Left kidney (tissue), 8 donors: ENCODE measurements at places on chromosomes 2 and 18. TPM values are rescaled to one million over a fixed set of nuclear protein-coding genes. Genes with fewer than 3 reads are reported as not detected.

The ERBB4 gene
- 58.8 TPM for polyA plus RNA-seq

The SGPP2 gene
- polyA plus RNA-seq: 17.4 TPM

The REG1B gene
- polyA plus RNA-seq: not detected

The REG3A gene
- not detected for polyA plus RNA-seq

The SPAG16 gene
- 71.7 TPM for polyA plus RNA-seq

The MARCO gene
- not detected for polyA plus RNA-seq

The THSD7B gene
- 5.4 TPM for polyA plus RNA-seq

The KRCC1 gene
- 59.3 TPM for polyA plus RNA-seq

DNA sequence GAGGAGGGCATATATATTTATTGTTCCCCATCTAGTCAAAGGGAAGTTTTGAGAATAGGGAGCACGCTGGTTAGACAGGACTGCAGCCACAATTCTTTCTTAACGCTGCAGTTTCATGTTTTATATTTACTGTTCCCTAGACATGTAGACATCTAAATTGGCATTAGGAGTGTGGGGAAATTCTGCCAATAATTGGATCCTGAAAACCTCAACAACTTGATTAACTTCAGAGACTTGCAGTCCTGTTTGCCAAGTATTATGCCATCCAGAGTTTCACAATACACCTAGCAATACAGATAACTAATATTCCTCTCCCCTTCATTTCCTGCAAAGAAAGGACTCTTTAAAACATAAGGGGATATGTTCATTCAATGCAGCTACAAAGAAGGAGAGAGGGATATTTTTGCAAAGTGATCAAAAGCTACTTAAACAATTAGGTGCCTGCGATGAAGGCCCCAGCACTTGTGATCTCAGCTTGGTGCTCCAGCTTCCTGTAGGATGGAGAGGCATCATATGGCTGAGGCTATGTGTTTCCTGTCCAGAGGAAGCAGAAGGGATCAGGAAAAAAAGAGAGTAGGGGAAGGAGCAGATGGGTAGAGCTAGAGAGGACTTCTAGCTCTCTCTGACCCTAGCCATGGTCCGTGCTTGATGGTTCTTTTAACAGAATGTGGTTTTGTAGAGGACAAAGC, 264.4 kb downstream of the MTX2 start:
- no peak for DNase-seq

GRCh38 chr2:190379249-190379964, 28.7 kb upstream of the MFSD6 start:
- no peak for DNase-seq

GRCh38 chr2:44347526-44347925, 13.8 kb downstream of the PREPL start:
- no peak for DNase-seq

- DNase-seq: peak; percentile 60
Observed at GRCh38 chr18:75548353-75548905, 120.9 kb upstream of the SMIM21 start.

DNA sequence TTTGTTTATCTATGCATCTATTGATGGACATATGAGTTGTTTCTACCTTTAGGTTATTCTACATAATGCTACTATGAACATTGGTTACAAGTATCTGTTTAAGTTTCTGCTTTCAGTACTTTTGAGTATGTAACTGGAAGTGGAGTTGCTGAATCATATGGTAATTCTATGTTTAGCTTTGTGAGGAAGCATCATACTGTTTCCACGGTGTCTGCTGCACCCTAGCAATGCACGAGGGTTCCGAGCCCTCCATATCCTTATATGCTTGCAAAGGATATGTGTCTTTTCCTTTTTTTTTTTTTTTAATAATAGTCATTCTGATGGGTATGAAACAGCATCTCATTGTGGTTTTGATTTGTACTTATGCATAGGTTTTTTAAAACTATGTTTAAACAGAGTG, 83.7 kb downstream of the FMNL2 start:
- DNase-seq: no peak

DNA sequence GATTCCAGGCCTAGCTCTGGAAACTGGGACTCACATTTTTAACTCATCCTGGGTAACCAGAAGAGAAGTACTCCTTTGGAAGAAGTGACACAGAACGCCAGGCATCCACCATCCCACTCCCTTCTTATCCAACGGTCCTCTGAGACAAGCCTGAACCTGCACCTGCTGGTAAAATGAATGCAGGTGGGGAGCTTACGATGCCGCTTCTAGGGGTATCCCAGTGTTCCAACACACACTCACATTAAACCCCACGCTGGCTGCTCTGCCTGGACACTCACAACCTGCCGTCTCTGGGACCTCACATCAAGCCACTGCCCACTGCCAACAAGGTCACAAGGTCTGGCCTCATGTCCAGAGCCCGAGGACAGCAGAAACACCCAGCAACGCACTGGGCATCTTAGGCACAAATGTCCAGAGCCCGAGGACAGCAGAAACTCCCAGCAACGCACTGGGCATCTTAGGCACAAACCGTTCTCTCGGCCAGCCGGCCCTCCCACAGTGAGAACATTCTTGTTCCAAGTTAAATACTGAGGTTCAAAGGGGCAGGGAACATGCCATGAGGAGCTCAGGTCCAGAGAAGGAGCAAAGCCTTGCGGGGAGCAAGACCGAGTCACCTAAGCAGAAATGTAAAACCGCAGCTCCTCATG, 9.9 kb downstream of the SLC66A2 start:
- DNase-seq: no peak

DNA sequence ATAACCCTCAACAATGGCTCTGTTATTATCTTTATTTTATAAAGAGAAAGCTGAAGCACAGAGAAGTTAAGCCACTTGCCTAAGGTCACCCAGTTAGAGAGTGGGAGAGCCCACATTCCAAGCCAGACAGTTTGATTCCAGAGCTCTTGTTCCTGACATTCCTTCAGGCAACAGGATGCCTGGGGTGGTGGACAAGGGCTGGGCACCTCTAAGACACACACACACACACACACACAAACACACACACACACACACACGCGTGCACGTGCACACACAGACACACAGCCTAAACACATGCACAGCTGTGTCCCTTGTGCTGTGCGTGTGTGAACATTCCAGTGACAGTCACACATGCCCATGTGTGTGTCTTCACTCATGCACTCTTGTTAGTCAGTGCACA, 26.4 kb downstream of the CELF4 start:
- no peak for DNase-seq

DNA sequence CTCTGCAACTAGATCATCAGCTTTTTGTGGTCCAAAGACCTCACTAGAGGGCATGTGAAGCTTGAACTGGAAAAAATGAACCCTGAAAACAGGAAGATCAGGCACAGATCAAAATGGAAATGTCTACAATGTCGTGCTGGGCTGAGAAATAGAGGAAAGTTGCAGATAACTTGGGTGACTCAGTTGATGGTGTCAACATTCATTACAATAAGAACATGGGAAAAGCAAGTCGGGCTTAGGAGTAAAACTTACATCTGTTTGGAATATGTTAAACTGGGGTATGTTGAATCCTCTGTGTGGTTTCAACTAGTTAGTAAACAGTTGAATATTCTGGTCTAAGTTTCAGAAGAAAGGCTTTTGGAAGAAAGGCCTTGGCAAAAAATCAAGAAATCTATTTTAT, 940.4 kb downstream of the ERBB4 start:
- no peak for DNase-seq

- no peak for DNase-seq
Observed at GRCh38 chr2:71451705-71452104, 1.7 kb upstream of the DYSF start.

DNA sequence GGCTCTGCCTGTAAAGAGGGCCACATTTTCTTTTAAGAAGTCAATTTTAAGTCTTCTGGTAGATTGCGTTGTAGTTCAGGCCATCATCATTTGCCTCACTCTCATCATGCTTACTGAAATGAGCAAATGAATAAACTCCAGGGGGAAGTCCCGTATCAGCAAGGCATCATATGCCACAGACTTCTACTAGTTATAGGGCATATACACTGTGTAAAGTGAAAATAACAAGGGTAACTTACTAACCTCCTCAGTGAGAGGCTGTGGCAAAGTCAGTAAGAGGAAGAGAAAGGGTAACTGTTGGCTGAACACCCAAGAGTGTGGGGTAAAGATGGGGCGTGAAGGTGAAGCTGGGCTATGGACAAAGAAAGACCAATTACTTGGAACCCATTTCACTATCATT, 456.2 kb downstream of the SPAG16 start:
- DNase-seq: no peak

GRCh38 chr2:228827056-228827700, 443.9 kb downstream of the PID1 start:
- no peak for DNase-seq

- DNase-seq: peak; percentile 61
Observed at GRCh38 chr2:79935771-79936657, 368.5 kb downstream of the LRRTM1 start.

DNA sequence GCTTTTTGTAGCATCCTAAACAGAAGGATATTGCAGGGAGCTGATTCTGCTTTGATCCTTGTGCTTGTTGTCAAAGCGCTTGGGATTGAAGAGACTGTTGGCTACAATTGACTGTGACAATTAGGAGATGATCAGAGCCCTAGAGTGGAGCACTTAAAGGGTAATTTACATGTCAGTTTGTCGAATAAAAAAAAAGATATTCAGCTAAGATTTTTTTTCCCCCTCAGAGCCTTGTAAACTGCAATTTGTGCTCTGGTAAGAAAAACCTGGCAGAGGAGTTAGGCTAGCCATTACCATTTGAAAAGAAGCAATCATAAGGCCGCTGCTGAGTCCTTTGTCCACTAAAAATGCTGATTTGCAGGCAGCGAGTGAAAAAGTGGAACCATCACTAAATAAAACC, 47.8 kb upstream of the ZEB2 start:
- no peak for DNase-seq

GRCh38 chr18:64273724-64274123, 124.8 kb upstream of the LINC00305 start:
- DNase-seq: no peak

- DNase-seq: no peak
Observed at GRCh38 chr2:170034596-170034995, 143.4 kb upstream of the MYO3B start.

- no peak for DNase-seq
Observed at GRCh38 chr2:236610991-236611821, 41.6 kb downstream of the ACKR3 start.
